HepG2 (cell line): ENCODE measurements at places on chromosomes 5 and 9. TPM values are rescaled to one million over a fixed set of nuclear protein-coding genes. Genes with fewer than 3 reads are reported as not detected.
A peak's percentile ranks its signal among the peaks of the same experiment; 100 is the strongest.

DNA sequence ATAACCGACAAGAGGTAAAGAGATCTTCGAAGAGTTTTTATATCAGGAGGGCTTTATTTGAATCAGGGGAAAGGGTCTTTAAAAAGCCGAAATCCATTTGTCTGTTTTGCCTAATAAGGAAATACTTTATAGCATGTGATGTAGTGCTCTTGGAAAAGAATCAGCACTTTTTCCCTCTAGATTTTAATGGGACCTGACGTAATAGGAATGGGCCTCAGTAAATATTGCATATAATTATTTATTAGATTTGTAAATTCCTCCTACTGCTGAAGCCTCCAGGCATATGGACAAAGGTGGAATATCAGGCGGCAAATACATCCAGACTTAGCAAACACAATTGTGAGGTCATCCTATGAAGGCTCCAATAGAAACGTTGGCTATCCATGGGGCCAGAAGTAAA is 50.9 kb downstream of the ACTBL2 start:
- no peak for DNase-seq

ADRA1B gene
- not detected in 2 replicates for total RNA-seq

DNA sequence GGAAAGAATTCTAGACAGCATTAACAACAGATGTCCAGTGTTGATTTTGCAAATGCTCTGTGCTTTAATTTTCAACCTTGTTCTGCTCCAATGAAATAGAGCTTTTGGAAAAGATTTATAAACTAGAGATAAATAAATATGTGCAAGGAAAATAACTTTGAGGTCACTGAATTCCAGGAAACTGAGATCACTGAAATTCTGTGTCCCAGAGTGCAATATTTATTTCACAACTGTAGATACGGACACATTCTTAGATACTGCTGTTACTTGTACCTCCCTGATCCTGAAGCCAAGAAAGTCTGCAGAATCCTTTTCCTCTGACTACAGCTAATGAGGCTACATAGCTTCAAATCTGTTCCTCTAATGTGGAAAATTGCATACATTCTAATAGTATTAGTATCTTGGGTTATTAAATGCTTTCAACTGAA is 222.9 kb downstream of the DOCK8 start:
- no peak for DNase-seq

- DNase-seq = no peak
Observed at GRCh38 chr5:44356231-44356630, 33.0 kb downstream of the FGF10 start.

DNA sequence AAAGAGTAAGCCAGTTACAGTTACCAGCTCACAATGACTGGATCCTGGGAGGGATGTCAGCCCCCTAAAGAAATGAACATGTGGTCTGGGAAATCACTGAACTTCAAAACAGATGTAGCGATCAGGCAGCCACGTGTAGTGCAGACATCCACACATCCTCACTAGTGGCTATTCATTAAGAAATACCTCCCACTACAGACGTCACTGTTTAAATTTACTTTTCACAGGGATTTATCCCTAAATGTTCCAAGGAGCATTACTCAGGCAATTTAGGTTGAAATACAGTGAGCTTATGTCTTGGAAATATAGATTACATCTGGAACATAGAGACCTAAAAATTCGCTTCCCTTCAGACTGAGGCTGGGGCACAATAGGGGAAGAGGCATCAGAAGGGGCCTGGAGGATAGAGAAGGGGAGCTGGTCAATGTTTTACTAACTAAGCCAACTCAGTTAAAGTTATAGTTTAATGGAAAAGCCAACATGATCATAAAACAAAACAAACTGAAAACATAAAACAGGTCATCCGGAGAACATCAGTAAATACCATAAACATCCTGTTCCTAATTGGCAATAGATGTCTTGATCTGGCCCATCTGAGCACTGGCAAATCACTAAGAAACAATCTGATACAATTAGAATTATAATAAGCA is 92.3 kb downstream of the FANCC start:
- peak; percentile 2 for DNase-seq

TAF11L10 gene
- not detected in 2 replicates for total RNA-seq

IFNB1 gene
- total RNA-seq = not detected in 2 replicates

- no peak for DNase-seq
Observed at GRCh38 chr5:113034182-113034773, 57.7 kb downstream of the DCP2 start.

GRCh38 chr5:110218981-110219380 is 507.5 kb downstream of the TMEM232 start:
- no peak for DNase-seq

HMMR gene
- 48.3 and 82.7 TPM in 2 replicates for total RNA-seq

- no peak for DNase-seq
Observed at GRCh38 chr9:33175649-33176325, 8.7 kb upstream of the B4GALT1 start.

SPINK13 gene
- total RNA-seq = not detected in 2 replicates

GRCh38 chr5:142644640-142645361 is 41.1 kb downstream of the FGF1 start:
- DNase-seq = no peak

DNA sequence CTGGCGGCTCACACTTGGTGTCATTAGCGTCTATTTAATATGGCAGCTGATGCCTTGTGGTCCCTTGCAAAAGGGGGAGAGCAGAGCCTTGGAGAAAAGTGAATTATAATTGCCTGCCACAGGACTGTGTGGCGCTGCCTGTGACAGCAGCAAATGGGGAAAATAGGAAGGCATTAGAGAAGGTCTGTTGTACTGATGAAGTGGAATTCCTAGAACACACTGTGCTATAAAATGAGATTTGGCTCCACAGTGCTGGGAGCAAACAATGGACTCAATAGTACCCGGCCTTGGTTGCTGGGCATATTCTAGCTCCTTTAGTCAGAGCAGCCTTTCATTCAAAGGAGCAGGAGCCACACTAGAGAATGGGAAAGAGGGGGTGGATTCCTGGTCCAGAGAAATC is 21.3 kb downstream of the SEMA6A start:
- DNase-seq = no peak

DNA sequence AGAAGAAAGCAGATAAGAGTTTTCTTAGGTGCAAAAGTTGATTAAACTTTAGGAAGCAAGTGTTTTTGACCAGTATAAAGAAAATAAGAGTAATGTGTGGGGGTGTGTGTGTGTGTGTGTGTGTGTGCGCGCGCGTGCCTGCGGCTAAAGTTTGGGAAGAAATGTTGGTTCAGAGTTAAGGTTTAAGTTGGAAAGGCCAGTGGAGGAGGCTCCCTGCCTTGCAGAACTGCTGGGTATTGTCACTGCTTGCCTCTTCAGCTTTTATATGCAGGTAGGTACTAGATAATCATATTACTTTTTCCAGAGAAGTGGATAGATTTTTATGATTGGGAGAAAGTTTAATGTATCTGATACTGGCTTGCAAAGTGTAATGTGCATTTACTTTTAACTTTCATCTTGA is 2.0 kb downstream of the PIK3R1 start:
- DNase-seq = no peak

- DNase-seq = no peak
Observed at GRCh38 chr5:6488021-6488420, 39.4 kb downstream of the UBE2QL1 start.

DNA sequence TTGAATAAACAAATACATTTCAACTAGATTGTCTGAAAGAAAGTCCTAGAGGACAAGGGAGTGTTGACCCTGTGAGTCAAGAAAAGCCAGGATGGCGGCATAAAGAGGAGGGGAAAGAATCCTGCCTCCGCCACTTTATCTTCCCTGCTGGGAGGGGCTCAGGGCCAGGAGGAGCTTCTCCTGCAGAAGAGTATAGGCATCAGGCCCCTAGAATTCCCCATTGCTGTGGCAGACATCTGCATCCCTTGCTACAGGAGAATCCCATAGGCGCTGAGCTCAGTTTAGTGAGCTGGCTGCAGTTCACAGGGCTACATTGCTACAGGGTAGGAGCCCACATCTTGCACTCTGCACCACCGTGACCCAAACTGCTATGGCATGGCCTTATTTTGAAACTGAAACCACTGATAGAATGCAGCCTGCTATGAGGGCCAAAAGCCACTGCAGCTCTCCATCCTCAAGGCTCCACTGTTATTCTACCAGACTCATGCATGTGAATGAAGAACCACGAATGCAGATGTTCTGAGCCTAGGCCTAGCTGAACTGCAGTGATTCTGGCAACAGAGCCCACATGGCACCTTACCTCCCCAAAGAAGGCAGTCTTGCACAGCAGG is 941.4 kb upstream of the CTNND2 start:
- no peak for DNase-seq

DNA sequence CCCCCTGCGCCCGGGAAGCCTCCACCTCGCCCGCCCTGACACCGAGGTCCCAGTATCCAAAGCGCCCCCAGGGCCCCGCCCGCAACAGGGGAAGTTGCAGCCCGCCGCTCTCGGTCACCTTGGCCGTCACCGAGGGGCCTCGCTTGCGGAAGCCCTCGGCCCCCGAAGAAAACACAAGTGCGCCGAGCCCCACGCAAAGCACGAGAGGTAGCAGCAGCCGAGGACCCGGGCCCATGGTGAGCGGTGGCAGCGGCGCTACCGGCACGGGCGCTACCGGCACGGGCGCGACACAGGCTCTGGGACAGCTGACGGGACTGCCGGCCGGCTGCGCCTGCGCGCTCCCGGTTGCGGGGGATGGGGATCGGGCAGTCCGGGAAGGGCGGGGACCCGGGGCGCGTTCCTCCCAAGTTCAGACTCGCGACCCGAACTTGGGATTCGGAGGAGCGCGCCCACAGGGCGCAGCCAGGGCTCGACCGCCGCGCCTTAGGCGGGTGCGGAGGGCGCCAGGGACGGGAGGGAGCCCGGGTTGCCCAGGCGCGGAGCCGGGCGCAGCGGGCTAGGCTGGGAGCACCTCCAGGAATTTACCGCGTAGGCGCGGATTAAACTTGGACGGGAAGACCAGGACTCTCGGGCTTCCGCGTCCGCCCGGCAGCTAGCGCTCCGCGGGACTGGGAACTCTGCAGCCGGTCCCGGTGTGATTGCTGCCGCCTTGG is at the start of gene PPIC:
PPIC (minus strand) TSS at position 335 of the 713 bp plus-strand sequence; CDS start at position 235, 100 bp downstream.
- DNase-seq = peak; percentile 50

ARL14EPL gene
- not detected in 2 replicates for total RNA-seq

GRCh38 chr5:87010736-87011135 is 256.9 kb upstream of the RASA1 start:
- no peak for DNase-seq

SLC6A3 gene
- total RNA-seq = not detected in 2 replicates

DNA sequence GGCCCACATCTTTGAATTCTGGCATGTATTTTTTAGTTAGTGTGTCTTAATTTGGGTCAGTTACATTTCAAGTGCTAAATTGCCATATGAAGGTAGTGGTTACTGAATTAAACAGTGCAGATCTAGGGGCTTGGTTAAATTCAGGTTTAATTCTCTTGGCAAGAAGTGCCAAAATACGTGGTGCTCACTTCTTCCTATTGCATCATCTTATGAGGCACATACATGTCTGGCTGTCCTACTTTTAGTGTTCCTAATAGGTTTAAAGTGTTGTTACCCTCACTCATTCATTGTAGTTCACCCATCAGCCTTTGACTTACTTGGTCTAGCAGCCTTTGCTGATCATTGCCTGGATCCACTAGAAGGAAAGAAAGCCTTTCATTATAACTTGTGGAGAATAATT is 59.5 kb downstream of the RPS6 start:
- DNase-seq = no peak

DNA sequence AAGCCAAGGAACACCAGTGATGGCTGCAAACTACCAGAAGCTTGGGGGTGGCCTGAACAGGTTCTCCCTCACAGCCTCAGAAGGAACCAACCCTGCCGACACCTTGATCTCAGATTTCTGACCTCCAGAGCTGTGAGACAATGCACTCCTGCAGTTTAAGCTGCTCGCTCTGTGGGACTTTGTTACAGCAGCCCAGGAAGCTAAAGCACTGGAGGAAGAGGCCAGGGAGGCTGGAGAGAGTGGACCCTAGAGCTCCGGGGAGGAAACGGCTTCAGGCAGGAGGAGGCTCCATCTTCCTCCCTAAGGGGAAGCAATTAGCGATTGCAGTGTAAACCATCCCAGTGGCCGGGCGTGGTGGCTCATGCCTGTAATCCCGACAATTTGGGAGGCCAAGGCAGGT is 25.1 kb downstream of the BARX1 start:
- DNase-seq = no peak

TAF9 gene
- 113 and 158 TPM in 2 replicates for total RNA-seq

LIX1 gene
- not detected in 2 replicates for total RNA-seq

- no peak for DNase-seq
Observed at GRCh38 chr5:98602534-98603112, 170.8 kb upstream of the RGMB start.

DNA sequence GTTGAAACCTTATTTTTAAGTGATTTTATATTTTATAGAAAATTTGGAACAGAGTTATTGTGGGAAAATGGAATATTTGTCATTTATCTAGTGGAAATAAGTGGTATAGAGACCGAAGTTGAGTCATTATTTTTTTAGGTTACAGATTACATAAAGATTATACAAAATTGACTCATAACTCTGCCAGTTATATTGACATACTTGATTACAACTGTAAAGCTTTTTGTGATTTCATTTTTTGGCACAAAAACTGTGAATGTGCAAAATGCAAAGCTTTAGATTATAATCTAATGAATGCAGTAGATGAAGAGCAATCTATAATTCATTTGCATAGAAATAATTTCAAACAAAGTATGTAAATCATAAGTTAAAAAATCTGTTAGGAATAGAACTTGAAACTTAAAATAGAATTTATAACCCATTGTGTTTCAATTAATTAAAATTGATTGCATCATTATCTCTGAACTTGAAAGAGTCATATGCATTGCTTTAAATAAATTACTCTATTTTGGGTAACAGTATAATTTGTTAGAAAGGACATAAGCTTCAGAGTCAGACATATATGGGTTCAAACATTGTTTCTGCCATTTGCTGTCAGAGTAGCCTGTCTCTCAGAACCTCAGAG is 280.4 kb downstream of the FER start:
- no peak for DNase-seq

MARCHF3 gene
- total RNA-seq = 9.0 and 11.9 TPM in 2 replicates

GRCh38 chr5:128274441-128274840 is 190.9 kb downstream of the SLC12A2 start:
- DNase-seq = no peak

GRCh38 chr9:76921165-76921564 is 15.3 kb upstream of the PRUNE2 start:
- no peak for DNase-seq

DNA sequence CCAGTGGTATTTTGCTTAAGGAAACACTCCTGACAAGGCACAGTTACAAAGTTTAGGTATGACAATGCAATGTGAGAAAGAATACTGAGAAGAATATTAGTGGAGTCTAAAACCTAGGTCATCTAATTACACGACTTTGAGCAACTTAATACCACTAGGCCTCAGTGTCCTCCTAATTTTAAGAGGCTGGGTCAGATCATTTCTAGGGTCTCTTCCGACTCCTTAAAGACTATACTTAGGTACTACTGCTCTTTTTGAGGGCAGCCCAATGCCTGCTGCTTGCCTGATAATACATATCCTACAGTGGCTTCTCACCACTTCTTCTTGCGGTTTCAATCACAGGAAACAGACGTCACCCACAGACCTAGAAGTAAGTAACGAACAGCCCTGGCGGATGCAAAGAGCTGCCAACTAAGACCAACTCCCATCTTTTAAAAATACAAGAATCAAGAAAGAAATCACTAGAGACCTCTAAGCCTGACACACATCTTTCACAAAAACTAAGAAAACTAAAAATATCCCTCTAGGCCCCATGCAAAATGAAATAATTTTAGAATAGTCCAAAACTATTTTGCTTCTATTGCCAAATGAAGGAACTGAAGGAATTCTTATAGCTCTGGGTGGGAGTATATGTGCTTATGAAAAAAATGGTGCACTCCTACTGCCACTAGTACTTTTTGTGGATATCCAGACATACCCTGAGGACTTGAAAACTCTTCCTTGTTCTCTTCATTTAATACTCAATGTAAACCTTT is 13.1 kb downstream of the DIAPH1 start:
- no peak for DNase-seq

MELK gene
- 50.4 and 59.1 TPM in 2 replicates for total RNA-seq
